ENCODE measurements at places on chromosomes 4 and X.

DNA sequence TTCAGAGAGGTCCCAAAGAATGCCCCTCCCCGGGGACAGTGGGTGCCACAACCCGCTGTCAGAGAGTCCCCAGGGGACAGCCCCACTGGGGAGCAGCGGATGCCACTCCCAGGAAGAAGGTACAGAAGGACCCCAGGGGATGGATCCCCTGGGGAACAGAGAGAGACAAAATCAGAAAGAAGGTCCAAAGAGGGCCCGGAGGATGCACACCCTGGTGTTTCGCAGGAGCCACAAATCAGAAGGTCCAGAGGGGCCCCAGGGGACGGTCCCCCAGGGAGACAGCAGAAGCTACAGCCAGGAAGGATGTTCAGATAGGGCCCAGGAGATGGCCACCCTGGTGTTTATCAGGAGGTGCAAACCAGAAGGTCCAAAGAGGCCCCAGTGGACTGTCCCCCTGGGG, 1.4 kb downstream of the TEX13D start:
- H3K27me3 ChIP-seq = no peaks in the 10 kb centered on the region
- H3K4me3 ChIP-seq = no peak overlapping the region
- H3K27ac ChIP-seq = no peak overlapping the region
- H3K36me3 ChIP-seq = no peaks in the 10 kb centered on the region

- H3K27me3 ChIP-seq = no peaks in the 10 kb centered on the region
- no peaks in the 10 kb centered on the region for H3K4me1 ChIP-seq
- DNase-seq = no peak
- H3K36me3 ChIP-seq = no peaks in the 10 kb centered on the region
- H3K27ac ChIP-seq = no peak overlapping the region
Observed at GRCh38 chrX:129577473-129577872, 37.4 kb downstream of the OCRL start.

DNA sequence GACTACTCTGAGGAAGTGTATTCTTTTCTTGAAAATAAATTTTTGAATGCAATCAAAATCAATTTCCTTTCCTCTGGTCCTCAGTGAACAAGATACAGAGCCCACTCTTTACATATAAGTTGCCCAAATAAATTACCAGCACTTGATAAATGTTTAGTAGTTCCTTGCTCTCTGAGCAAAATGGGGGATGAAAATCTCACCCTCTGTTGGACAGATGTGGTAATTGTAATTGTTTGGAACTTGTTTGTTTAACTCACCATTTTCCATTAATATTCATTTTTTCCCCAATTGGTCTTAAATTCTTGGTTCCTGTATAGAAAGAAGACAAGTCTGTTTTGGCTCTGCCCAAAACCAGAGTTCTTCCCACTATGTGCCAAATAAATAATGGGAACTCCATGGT, 146.3 kb downstream of the LDB2 start:
- no peaks in the 10 kb centered on the region for H3K27me3 ChIP-seq
- H3K27ac ChIP-seq = no peak overlapping the region
- H3K36me3 ChIP-seq = no peaks in the 10 kb centered on the region
- H3K4me1 ChIP-seq = no peaks in the 10 kb centered on the region
- H3K4me3 ChIP-seq = no peak overlapping the region

DNA sequence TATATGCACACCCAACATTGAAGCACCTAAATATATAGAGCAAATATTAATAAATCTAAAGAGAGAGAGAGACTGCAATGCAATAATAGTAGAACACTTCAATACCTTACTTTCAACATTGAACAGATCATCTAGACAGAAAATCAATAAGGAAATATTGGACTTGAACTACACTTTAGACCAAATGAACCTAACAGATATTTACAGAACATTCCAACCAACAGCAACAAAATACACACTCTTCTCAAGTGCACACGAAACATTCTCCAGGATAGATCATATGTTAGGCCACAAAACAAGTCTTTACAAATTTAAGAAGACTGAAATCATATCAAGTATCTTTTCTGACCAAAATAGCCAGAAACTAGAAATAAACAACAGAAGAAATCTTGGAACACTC, 66.6 kb downstream of the CD99L2 start:
- no peak overlapping the region for H3K4me3 ChIP-seq
- H3K36me3 ChIP-seq = no peaks in the 10 kb centered on the region
- H3K27ac ChIP-seq = no peak overlapping the region

DNA sequence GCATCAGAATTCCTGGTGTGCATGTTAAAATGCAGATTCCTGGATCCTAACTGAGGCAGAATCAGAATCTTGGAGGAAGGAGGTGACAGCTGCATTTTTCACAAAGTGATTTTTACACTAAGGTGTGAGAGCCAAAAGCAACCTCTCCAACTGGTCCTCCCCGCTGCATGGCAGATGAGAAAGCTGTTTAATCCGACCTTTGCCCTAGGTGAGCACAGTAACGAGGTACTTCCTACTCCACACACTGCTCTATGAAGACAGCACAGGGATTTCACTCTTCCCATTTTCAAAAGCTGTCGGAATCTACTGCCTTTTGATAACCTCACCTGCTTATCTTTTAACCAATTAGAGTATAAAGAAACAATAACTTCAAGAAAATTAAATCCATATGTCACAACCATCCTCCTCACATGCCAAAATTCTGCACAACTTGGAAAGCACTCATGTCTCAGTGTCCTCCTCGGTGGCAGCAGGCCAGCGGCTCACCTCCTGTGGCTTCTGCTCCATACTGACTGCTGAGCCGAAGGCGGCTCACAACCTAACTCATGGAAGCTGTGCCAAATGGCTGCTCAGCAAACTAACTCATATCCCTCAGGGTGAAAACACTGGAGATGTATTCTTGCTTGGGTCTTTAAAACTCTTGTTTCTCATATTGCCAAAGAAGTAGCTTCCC, 3.6 kb downstream of the CASP6 start:
- no peak overlapping the region for H3K27ac ChIP-seq
- H3K4me3 ChIP-seq = no peak overlapping the region
- DNase-seq = no peak
- H3K4me1 ChIP-seq = peaks cover 19% of the 10 kb centered on the region

- no peak for DNase-seq
- no peak overlapping the region for H3K27ac ChIP-seq
- H3K4me3 ChIP-seq = no peak overlapping the region
- no peaks in the 10 kb centered on the region for H3K4me1 ChIP-seq
- H3K27me3 ChIP-seq = no peaks in the 10 kb centered on the region
Observed at GRCh38 chr4:73152893-73153292, 83.4 kb upstream of the COX18 start.

GRCh38 chr4:336099-336892, 1.3 kb upstream of the ZNF141 start:
- H3K27ac ChIP-seq = peak overlapping the region; percentile 98
- no peaks in the 10 kb centered on the region for H3K4me1 ChIP-seq
- no peak for DNase-seq
- peak overlapping the region; percentile 98 for H3K4me3 ChIP-seq

DNA sequence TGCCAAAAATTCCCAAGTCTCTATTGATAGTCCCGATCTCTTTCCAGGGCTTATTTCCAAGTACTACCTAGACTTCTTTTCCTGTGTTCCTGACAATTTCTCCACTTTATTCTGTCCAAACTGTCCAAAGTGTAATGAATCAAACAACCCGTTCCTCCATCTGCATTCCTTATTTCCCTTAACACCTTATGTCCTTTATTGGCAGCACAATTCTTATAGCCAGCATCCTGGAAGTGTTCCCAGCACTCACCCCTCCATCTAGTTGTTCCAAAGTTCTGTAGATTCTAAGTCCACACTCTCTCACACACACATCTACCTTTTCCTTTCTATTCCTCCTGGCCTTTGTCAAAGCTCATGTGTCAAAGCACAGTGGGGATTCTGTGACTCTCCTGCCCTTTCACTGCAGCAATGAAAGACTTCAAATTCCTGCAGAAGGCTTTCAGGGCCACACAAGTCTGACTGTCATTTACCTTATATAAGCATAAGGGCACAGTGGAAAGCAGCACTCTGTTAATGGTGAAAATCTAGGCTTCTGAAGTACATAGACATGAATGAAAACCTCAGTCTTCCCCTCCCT, 22.1 kb downstream of the LIMCH1 start:
- H3K4me1 ChIP-seq = no peaks in the 10 kb centered on the region
- H3K4me3 ChIP-seq = no peak overlapping the region
- no peaks in the 10 kb centered on the region for H3K27me3 ChIP-seq
- H3K27ac ChIP-seq = no peak overlapping the region
- H3K36me3 ChIP-seq = no peaks in the 10 kb centered on the region

GRCh38 chrX:63686878-63687714, 97.9 kb downstream of the ARHGEF9 start:
- no peaks in the 10 kb centered on the region for H3K27me3 ChIP-seq
- no peak overlapping the region for H3K27ac ChIP-seq
- no peak overlapping the region for H3K4me3 ChIP-seq
- H3K36me3 ChIP-seq = no peaks in the 10 kb centered on the region

DNA sequence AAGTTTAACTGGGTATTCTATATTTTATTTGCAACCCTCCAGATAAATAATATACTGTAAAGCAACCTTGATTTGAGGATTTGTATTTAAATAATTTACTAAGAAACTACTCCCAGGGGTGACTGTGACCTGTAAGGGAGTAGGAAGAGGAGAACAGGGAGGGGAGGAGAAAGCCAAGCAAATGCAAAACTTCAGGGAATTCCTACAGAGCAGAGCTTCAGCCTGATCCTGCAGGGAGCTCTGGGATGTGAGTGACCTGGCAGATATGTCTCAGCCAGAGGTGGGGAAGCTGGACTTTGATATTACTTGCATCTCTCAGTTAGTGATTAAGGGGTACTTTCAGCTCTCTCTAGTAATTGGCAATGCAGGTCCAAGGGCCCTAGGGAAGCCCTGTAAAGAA, 302.0 kb downstream of the FRMPD4 start:
- H3K4me1 ChIP-seq = no peaks in the 10 kb centered on the region
- no peaks in the 10 kb centered on the region for H3K27me3 ChIP-seq
- no peak overlapping the region for H3K27ac ChIP-seq
- H3K36me3 ChIP-seq = no peaks in the 10 kb centered on the region

GRCh38 chrX:68273887-68274286, 159.4 kb downstream of the OPHN1 start:
- no peaks in the 10 kb centered on the region for H3K4me1 ChIP-seq
- H3K27me3 ChIP-seq = no peaks in the 10 kb centered on the region

DNA sequence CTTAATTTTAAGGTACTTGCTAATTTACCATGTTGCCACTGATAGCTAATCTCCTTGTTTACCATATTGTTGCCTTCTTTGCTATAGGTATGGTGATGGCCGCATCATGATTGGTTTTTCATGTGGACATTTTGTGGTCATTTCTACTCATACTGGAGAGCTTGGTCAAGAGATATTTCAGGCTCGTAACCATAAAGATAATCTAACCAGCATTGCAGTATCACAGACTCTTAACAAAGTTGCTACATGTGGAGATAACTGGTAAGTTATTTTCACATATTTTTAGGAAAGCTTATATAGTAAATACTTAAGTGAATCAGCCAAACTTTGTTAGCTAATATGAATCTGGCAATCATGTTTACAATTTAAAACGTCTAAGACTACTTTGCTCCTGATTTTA, 23.1 kb downstream of the WDR19 start:
- H3K4me1 ChIP-seq = no peaks in the 10 kb centered on the region
- no peak overlapping the region for H3K4me3 ChIP-seq
- no peaks in the 10 kb centered on the region for H3K27me3 ChIP-seq
- no peaks in the 10 kb centered on the region for H3K36me3 ChIP-seq

GRCh38 chr4:37767546-37767945, 58.9 kb upstream of the PGM2 start:
- H3K27me3 ChIP-seq = no peaks in the 10 kb centered on the region
- no peaks in the 10 kb centered on the region for H3K36me3 ChIP-seq
- DNase-seq = no peak
- H3K4me3 ChIP-seq = no peak overlapping the region

GRCh38 chrX:7132335-7133049, 15.0 kb upstream of the STS start:
- H3K4me1 ChIP-seq = peaks cover 21% of the 10 kb centered on the region
- peak overlapping the region; percentile 67 for H3K27ac ChIP-seq
- H3K36me3 ChIP-seq = no peaks in the 10 kb centered on the region
- H3K27me3 ChIP-seq = no peaks in the 10 kb centered on the region
- DNase-seq = no peak

DNA sequence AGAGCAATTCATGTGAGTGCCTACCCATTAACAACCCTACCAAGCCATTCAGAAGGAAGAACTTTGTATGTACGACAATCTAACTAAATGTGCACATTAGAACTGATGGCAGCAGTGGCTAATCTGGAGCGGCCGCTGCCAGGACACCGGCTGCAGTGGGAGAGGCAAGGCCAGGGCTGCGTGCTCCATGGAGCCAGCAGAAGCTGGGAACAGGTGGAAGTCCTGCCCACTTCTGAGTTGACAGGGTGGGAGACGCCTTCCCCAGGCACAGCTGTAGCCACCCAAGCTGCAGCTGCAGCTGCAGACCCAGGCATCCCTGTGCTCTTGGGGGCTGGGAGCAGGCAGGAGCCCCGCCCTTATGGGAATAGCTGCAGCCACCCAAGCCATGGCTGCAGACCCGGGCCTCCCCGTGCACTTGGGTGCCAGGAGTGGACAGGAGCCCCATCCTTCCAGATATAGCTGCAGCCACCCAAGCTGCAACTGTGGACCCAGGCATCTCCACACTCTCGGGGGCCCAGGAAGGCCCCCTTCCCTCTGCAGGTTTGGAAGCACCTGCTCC, 79.1 kb upstream of the DDX60 start:
- H3K36me3 ChIP-seq = no peaks in the 10 kb centered on the region
- no peaks in the 10 kb centered on the region for H3K27me3 ChIP-seq
- no peak for DNase-seq
- no peak overlapping the region for H3K4me3 ChIP-seq
- no peaks in the 10 kb centered on the region for H3K4me1 ChIP-seq
- no peak overlapping the region for H3K27ac ChIP-seq

- no peaks in the 10 kb centered on the region for H3K36me3 ChIP-seq
- DNase-seq = no peak
- H3K4me3 ChIP-seq = no peak overlapping the region
- no peaks in the 10 kb centered on the region for H3K4me1 ChIP-seq
- no peak overlapping the region for H3K27ac ChIP-seq
Observed at GRCh38 chr4:165726831-165727230, 146.2 kb upstream of the TLL1 start.

- no peaks in the 10 kb centered on the region for H3K27me3 ChIP-seq
- no peak for DNase-seq
- H3K36me3 ChIP-seq = no peaks in the 10 kb centered on the region
- no peak overlapping the region for H3K27ac ChIP-seq
Observed at GRCh38 chr4:33411182-33411581, 2691.0 kb downstream of the PCDH7 start.

- H3K4me3 ChIP-seq = no peak overlapping the region
- H3K36me3 ChIP-seq = no peaks in the 10 kb centered on the region
- H3K27ac ChIP-seq = no peak overlapping the region
- no peaks in the 10 kb centered on the region for H3K27me3 ChIP-seq
- no peak for DNase-seq
- no peaks in the 10 kb centered on the region for H3K4me1 ChIP-seq
Observed at GRCh38 chr4:7581477-7581876, 146.7 kb upstream of the PSAPL1 start.

- no peak overlapping the region for H3K27ac ChIP-seq
- H3K27me3 ChIP-seq = no peaks in the 10 kb centered on the region
- no peaks in the 10 kb centered on the region for H3K36me3 ChIP-seq
- no peak for DNase-seq
Observed at GRCh38 chr4:47120783-47121182, 89.4 kb downstream of the GABRB1 start.

GRCh38 chrX:69741721-69742120, 125.8 kb downstream of the EDA start:
- H3K4me1 ChIP-seq = no peaks in the 10 kb centered on the region
- no peaks in the 10 kb centered on the region for H3K36me3 ChIP-seq
- no peak for DNase-seq
- no peak overlapping the region for H3K27ac ChIP-seq
- no peak overlapping the region for H3K4me3 ChIP-seq
- no peaks in the 10 kb centered on the region for H3K27me3 ChIP-seq

Measured in esophagus squamous epithelium (tissue), 5 donors.